Lung (tissue), 17 donors: ENCODE measurements at places on chromosomes 1 and 21. TPM values are rescaled to one million over a fixed set of nuclear protein-coding genes. Genes with fewer than 3 reads are reported as not detected.

PALMD gene
- 27.3 TPM for total RNA-seq

CHI3L1 gene
- total RNA-seq: 98.6 TPM

SLAMF9 gene
- total RNA-seq: 0.43 TPM

POU3F1 gene
- total RNA-seq: 0.20 TPM

ETNK2 gene
- total RNA-seq: 5.0 TPM

EFNA3 gene
- 1.9 TPM for total RNA-seq

DNA sequence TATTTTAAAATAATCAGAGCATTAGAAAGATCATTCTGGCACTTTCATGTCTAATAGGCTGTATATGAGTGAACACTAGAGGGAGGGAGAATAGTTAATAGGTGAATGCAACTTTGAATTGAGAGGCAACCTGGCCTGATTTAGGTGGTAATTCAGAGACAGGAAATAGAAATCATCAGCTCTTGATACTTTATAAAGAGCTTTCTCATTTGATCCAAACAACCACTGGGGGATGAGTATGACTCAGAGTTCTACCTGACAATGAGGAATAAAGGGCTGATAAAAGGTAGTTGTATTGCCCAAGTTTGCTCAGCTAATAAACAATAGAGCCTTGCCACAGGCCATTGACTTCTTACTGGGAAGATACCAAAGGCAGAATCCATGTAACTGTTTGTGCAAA lies 5.2 kb upstream of the FAM89A start:
- no peak overlapping the region for H3K4me3 ChIP-seq
- no peaks in the 10 kb centered on the region for H3K36me3 ChIP-seq
- no peaks in the 10 kb centered on the region for H3K4me1 ChIP-seq
- no peak for DNase-seq

- no peak overlapping the region for H3K4me3 ChIP-seq
- no peaks in the 10 kb centered on the region for H3K27me3 ChIP-seq
- no peaks in the 10 kb centered on the region for H3K4me1 ChIP-seq
- DNase-seq: no peak
These were observed 413.1 kb downstream of the PTPRU start for GRCh38 chr1:29649189-29650040.

DNA sequence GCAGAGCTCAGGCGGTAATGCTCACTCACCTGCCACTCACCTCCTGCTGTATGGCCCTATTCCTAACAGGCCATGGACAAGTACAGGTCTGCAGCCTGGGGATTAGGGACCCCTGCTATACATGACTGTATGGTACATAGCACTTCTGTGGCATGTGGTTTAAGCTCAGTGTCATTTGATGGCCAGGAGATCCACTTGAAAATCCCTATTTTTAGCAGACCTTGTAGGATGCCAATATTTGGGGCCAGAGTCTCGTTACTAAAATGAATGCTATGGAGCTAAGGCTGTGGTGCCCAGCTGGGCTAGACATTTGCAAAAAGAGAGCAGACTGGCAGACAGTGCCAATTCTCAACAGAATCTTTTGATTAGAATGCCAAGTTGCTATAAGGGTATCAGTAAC lies 1.7 kb upstream of the ANGPTL7 start:
- H3K36me3 ChIP-seq: peaks cover 9% of the 10 kb centered on the region
- DNase-seq: no peak
- H3K4me1 ChIP-seq: peaks cover 5% of the 10 kb centered on the region

DNA sequence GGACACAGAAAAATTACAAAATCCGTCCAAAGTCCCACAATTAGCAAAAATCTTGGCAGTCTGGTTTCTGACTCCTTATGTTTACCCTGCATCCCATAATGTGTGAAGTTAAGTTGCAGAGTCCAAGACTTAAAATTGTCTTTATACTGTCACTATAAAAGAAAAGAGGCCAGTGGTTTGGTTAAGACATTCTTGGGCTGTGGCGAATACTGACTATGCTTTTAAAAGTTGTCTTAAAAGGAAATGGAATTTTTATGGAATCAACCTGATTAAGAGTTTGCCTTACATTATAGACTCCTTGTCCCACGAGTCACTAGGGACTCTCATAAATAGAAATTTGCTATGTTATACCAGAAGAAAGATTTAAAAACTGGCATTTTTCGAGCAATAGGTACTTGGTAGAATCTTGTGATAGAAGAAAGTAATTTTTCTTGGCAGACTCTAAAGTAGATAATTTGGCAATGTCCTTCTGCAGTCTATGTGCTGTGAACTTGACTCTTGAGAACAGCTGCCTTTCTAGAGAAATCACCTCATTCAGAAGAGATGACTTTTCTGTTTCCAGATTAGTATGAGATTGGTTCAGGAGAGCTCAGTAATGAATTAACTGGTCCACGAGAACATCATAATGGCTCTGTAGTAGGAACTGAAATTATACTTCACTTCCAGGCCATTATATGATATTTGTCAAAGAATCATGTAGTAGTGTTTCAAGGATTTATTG lies 31.8 kb downstream of the NTNG1 start:
- H3K36me3 ChIP-seq: no peaks in the 10 kb centered on the region
- no peak overlapping the region for H3K4me3 ChIP-seq
- DNase-seq: peak; percentile 96
- H3K4me1 ChIP-seq: no peaks in the 10 kb centered on the region

DNA sequence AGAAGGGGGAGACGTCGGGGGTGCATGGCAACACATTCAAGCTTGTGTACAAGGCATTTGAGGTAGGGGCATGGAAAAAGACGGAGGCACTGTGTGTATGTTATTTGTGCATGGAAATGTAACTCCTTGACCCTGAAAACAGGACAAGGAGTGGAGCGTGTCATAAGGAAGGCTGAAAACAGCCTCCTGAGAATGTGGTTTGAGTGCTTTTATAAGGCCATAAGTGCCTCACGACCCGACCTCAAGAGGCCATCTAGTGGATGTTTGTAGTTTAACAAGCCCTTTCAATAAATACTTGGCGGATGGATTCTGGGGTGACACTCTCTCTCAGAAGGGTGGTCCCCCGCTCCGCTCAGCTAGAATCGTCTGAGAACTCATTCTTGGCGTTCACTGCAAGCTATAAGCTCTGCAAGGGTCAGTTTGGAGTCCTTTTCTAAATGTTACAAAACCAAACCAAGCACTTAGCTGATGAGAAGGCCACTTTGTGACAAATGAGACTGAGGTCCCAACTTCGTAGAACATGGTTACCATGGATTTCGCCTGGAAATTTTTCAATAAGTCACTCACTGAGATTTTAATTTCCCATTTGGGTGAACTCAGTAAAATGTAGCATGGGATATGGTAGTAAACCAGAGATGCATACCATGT lies 38.8 kb upstream of the CLCA4 start:
- peak; percentile 67 for DNase-seq
- no peak overlapping the region for H3K27ac ChIP-seq
- H3K36me3 ChIP-seq: no peaks in the 10 kb centered on the region

GRCh38 chr1:169511316-169512005 lies 25.7 kb upstream of the SLC19A2 start:
- no peak overlapping the region for H3K27ac ChIP-seq
- no peaks in the 10 kb centered on the region for H3K36me3 ChIP-seq
- no peak overlapping the region for H3K4me3 ChIP-seq
- H3K27me3 ChIP-seq: no peaks in the 10 kb centered on the region
